ENCODE measurements at places on chromosomes 12 and 14.

- no peak for DNase-seq
Measured at GRCh38 chr14:62133776-62134550, 371.7 kb downstream of the SNAPC1 start.

GRCh38 chr14:92607702-92608429 is 94.3 kb downstream of the RIN3 start:
- no peak for DNase-seq

GRCh38 chr12:51269174-51270066 is 795 bp downstream of the SMAGP start:
- DNase-seq = peak; percentile 4

- DNase-seq = no peak
Measured at GRCh38 chr14:78222746-78223145, 52.6 kb downstream of the NRXN3 start.

- no peak for DNase-seq
Measured at GRCh38 chr14:94098326-94098992, 12.1 kb upstream of the IFI27 start.
